Skin of body (tissue), 3 donors: ENCODE measurements at places on chromosomes 6 and 20. TPM values are rescaled to one million over a fixed set of nuclear protein-coding genes. Genes with fewer than 3 reads are reported as not detected.

DNA sequence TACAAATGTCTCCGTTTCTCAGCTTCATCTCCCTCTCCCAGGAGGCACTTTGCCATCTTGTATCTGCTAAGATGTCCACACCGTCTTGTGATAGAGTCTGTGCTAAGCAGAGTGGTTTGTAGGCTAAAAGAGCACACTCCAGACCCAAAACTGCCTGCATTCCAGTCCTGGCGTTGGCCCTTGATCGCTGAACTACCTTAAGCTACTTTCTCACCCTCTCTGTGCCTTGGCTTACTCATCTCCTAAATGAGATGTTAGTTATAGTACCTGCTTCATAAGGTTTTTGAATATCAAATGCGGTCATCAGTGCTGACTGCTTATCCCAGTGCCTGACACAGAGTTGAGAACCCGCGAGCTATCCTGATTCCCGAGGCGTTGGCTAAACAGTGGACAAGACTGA, 14.0 kb downstream of the CASS4 start:
- DNase-seq = no peak

DNA sequence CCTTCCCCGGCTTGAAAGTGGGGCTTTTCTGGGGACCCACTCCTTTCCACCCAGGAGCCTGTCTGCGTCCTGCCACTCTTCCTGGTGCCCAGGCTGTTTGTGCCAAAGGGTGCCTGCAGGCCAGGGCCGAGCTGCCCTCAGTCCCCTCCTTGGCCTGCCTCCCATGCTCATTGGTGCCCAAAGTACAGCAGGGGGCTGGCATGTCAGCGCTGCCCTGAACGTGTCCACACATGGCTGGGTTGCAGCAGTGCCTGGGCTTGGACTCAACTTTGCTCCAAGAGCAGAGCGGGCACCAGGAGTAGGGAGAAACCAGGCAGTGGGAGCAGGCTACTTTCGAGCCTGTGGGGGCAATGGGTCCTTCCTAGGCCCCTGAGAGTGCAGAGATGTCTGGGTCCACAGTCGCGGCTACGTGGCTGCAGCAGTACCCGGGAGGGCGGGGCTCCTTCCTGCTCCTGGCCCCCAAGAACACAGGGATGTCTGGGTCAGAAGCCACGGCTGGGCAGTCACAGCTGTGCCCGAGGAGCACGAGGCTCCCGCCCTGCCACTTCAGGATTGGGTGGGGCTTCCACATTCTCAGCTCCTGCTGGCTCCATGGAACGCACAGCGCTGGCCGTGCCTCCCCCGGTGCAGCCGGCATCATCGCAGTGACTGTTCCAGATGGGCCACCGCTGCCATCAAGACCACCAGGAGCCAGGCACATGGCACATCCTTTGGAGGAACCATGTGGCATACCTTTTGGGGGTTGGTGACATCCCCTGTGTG, 50.0 kb upstream of the CLDN20 start:
- no peak for DNase-seq

- no peak for DNase-seq
Measured at GRCh38 chr6:63941747-63942470, 306.3 kb downstream of the PHF3 start.

DNA sequence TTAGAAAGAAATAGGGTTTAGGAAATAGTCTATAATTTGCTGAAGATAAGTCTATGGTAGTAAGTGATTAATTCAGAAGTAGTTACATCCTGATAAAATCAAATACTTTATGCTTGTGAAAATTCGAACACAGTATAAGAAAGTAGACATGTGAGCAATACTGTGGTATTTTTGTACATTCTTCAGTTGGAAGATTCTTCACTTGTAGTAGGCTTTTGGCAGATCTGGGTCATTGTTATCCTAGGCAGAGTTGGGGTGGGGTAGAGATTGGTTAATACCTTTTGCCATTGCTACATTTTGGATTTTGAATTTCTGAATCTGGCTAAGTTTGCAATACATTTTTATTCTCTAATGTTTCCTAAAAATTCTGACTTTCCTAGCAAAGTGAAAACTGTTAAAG, 197.5 kb downstream of the BCKDHB start:
- no peak for DNase-seq

GRCh38 chr6:17965397-17965796, 22.0 kb downstream of the KIF13A start:
- DNase-seq = peak; percentile 6

DNA sequence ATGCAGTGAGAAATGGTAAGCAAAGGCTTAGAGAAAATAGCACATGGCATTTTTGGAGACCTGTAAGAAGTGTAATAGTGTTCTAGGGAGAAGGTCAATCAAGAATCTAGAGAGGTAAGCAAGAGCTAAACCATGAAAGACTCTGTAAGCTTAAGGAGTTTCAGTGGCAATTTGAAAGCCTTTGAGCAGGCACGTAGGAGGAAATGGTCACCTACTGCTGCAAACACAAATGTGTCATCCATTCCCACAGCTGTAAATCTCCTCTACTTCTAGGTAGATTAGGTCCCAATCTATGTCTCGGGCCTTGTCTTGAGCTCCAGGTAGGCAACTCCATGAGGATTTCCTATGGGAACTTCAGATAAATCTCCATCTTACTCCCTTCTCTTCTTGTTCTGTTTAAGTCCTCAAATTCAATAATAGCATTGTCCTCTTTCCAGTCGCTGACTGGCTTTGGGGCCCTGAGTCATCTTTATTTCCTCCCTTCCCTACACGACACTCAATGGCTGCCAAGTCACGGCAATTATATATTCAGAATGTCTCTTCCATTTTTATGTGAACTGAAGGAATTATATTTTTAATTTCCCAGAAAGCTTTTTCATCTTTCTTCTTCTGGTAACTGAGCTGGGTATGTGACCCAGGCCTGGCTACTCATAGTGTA, 24.2 kb upstream of the PAQR8 start:
- no peak for DNase-seq

DNA sequence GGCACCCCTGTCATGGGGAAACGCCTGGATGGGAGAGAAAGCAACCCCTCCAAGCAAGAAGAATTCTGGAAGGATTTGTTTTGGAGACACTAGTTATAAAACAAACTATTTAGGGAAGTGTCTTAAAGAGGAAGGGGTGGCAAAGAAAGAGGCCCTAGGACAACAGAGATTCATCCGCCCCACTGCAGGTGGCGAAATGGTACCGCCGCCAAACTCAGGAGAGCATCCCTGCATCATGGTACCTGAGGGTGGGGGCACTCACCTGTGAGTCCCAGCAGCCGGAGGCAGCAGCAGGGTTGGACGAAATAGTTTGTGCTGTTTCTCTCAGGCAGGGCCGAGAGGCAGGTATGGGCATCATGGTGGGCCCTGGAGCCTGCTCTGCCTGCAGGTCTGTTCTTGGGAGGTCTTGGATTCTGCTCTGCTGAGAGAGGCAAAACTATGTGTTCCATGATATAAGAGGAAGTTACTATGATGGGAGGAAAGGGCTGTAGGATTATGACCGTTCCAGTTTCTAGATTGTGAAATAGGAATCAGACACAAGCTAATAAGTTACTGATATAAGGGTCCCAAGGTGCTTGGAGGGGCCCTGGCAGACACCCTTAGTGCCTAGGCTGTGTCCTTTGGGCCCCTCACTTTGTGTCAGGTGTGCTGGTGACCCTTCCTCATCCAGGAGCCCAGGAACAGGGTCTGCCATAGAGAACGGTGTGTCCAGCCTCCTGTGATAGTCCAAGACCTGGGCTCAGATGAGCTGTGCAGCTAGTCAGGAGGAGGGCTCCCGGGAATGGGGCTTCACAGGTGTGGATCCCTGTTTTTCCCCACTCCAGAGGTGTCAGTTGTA, 20.4 kb downstream of the SIRPD start:
- DNase-seq = no peak

GRCh38 chr6:51120016-51120415, 301.3 kb downstream of the TFAP2B start:
- no peak for DNase-seq

MTHFD1L gene
- total RNA-seq = 12.2 TPM

IYD gene
- under 0.01 TPM for total RNA-seq

WFDC10B gene
- not detected for total RNA-seq
